ENCODE measurements at places on chromosomes 6 and 20.

DNA sequence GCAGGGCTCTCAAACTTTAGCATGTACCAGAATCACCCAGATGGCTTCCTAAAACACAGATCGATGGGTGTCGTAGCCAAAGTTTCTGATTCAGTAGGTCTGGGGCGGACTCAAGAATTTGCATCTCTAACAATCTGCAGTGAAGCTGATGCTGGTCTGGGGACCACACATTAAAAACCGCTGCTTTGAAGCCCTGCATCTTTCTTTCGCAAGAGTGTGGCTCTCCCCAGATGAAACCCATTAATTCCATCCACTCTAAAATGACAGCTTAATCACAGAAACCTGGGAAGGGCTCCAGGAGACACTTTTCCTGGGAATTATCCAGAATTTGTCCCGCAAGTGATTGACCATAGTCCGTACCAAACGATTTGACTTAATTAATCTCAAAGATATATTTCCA is 319.8 kb upstream of the PLCB4 start:
- DNase-seq = no peak

GRCh38 chr20:62643521-62644043 is 1.3 kb downstream of the SLCO4A1 start:
- no peak for DNase-seq

DNA sequence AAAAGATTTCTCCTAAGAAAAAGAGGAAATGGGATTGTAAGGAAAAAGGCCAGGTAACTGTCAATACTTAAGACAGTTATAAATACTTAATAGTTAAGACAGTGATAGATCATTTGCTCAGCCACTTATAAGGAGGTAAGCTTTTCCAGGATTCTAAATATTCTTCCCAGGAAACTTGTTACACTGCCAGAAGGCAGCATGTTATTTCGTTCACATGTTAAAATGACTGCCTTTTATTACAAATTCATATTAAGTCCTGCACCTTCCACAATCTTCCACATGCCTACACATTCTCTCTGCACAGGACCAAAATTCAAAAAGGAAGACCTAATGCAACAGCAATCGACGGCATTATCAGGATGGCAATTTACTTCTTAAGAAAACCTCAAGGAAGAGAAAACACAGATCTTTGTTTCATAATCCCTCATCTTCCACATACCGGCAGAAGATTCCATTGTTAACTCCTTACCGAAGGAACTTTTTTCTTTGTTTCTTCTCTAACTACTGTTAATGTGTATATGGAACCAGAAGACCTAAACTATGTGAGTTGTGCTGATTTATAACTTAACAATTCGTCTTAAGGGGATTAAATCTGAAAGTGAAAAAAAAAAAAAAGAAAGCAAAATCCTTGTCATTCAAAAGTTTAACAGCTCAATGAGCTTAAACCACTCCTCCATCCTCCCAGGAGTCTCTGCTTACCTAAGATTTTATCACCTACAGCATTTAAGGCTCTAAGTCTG is 799 bp downstream of the TAAR2 start:
- no peak for DNase-seq

- no peak for DNase-seq
These were observed 289.4 kb downstream of the PHACTR1 start for GRCh38 chr6:13005994-13006393.
